AG04450 (cell line): ENCODE measurements at places on chromosomes 2 and 18.

- no peak for DNase-seq
Measured at GRCh38 chr2:479490-480176, 191.7 kb upstream of the ALKAL2 start.

GRCh38 chr2:133146893-133147292, 421.4 kb downstream of the NCKAP5 start:
- no peak for DNase-seq

- DNase-seq = no peak
Measured at GRCh38 chr2:97654309-97654708, 8.4 kb downstream of the COX5B start.

- no peak for DNase-seq
Measured at GRCh38 chr18:6505498-6505875, 90.8 kb upstream of the L3MBTL4 start.

DNA sequence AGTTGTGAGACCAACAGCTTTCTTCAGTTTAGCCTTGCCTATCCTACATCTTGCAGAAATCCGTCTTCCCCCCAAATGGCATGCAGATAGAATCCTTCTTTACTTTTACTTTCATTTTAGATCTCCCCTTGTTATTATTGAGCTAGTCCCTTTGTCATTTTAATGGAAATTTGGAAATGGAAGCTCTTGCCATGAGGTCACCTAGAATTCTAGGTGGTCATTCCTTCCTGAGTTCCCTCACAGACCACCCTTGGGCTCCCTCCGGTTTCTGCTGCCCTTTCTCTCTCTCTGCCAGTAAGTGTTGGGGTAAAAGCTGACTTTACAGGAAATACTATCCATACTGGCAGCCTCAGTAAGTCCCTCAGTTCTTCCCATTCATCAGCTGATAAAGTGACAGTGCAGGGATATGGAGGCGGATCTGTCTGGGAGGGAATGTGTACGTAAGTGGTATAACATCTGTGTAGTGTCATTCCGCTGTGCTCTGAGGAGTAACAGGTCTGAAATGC, 30.2 kb downstream of the ARHGAP25 start:
- DNase-seq = peak; percentile 52

DNA sequence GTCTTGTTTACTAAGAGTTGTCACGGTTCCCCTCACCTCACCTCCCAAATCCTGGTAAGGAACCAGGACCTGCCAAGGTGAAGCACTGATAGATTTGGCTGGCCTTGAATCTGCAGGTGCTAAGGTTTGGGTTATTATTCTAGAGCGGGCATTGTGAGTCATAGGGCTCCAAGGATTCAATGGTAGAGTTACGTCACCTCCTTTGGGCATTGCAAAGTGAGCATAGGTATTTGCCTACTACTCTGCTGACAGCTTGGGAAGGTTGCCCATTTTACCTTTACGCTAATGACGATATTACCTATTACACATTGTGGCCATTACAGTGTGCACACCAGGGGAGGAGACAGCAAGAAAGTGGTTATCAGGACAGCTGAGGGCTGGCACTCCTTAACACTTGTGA, 59.3 kb downstream of the SETBP1 start:
- no peak for DNase-seq

DNA sequence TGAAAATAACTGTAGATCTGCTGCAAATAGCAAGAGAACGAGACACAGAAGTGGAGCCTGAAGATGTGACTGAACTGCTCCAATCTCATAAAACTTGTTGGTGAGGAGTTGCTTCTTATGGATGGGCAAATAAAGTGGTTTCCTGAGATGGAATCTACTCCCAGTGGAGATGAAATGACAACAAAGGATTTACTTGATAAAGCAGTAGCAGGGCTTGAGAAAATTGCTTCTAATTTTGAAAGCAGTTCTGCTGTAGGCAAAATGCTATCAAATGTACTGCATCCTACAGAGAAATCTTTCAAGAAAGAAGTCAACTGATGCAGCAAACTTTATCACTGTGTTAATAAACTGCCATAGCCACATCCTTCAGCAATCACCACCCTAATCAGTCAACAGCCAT, 44.0 kb downstream of the RPRD1A start:
- no peak for DNase-seq

DNA sequence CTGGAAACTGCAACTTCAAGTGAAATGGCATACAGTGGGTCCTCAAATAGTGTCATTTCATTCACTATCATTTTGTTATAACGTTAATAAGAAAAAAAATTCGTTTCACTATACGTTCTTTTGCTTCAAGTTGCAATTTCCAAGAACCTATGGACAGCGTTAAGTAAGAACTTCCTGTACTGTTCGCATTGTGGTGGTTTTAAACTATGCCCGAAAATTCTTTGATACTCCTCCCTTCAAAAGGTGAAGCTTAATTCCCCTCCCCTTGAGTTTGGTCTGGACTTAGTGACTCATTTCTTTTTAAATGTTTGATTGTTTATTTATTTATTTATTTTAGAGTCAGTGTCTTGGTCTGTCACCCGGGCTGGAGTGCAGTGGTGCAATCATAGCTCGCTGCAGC, 20.7 kb downstream of the GNLY start:
- no peak for DNase-seq

- no peak for DNase-seq
Measured at GRCh38 chr2:20422402-20423271, 24.2 kb upstream of the RHOB start.

DNA sequence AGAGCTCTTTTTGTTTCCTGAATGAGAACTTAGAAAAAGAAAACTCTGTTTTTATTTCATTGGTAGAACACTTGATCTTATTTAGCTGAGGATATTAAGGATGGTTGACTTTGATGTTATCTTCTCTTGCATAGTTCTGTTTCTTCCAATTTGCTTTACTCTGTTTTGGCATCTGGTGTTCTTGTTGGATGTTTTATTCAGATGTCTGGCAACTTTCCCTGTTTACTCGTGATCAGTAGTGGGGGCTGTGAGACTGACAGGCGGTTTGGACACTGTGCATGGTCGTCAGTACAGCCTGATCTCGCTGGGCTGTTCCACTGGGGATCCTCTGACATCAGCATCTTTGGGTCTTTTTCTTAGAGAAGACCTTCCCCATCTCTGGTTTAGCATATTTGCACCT, 100.1 kb downstream of the TSN start:
- DNase-seq = no peak

- DNase-seq = no peak
Measured at GRCh38 chr18:79422022-79422782, 26.5 kb downstream of the NFATC1 start.

- DNase-seq = no peak
Measured at GRCh38 chr2:72512376-72512775, 313.5 kb downstream of the EXOC6B start.

GRCh38 chr2:1593371-1594122, 150.8 kb downstream of the PXDN start:
- peak; percentile 65 for DNase-seq

- no peak for DNase-seq
Measured at GRCh38 chr2:236799391-236800026, 229.9 kb downstream of the ACKR3 start.

- DNase-seq = peak; percentile 83
Measured at GRCh38 chr2:170739048-170739447, 23.9 kb downstream of the SP5 start.

DNA sequence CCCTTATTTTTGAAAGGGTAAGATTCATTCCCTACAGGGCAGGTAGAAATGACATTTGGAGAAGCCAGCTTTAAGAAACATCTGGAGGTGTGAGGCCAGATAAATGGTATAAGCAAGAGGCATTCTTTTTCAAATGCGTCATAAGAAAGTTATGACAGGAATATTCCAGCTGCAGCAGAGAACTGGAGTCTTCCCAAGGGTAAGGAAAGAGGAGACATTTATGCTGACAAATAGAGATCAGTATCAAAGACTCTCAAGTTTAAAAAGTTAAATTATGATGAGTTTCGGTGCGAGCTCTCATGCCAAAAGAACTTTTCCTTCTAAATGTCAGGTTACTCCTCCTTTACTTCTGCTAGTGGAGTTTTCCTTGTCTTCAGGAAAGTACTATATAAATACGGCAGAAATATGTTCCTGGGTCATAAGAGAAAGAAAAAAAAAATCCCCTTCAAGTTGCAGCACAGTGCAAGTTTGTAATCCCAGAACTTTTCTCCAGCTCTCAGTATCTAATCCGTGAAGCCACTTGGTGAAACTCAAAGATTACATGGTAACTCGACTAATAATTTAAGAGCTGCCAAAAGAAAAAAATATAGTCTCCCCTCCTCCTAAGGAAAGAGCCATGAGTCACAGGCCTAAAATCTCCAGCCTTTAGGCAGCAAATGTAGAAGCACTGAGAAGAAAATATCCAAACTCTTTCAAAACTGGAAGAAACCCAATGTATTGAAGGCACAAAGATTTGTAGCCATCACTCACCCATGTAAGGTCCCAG, 428.1 kb downstream of the MEIS1 start:
- DNase-seq = peak; percentile 75

- DNase-seq = no peak
Measured at GRCh38 chr2:62305421-62306176, 109.7 kb downstream of the B3GNT2 start.

GRCh38 chr18:76368976-76369375, 126.1 kb downstream of the ZNF516 start:
- no peak for DNase-seq
